ENCODE measurements at places on chromosomes 5 and 9. TPM values are rescaled to one million over a fixed set of nuclear protein-coding genes. Genes with fewer than 3 reads are reported as not detected.
A peak's percentile ranks its signal among the peaks of the same experiment; 100 is the strongest.

The PWWP2A gene
- 43.8 TPM for total RNA-seq

The CDKN2B-AS1 gene
- 152 TPM for total RNA-seq

The OLFM1 gene
- 3.7 TPM for total RNA-seq

The NMUR2 gene
- not detected for total RNA-seq

- DNase-seq, result peak; percentile 19
Observed at GRCh38 chr5:160638161-160638742, 213.8 kb downstream of the ATP10B start.

DNA sequence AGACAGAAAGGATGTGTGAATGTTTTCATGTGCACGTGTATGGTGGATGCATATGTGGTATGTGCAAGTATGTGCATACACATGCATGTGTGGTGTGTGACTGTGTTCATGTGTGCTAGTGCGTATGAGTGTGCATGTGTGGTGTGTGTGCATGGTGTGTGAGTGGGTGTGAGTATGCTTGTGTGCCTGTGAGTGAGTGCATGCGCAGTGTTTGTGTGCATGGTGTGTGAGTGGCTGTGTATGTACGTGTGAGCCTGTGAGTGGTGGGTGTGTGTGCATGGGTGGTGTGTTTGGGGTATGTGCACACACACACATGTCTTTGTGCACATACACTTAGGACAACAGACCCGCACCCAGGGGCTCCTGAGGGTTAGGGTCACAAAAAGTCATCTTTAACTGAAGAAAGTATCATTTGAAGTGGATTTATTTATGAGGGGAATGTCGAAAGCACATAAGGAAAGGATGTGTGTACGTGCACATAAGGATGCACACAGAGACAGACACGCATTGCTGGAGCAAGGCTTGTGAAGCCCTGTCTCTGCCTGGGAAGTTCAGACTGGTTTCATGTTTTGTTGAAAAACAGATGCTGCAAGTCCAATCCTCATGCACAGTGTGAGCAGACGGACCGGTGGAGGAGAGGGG lies 237.0 kb downstream of the SYK start:
- no peak for DNase-seq

DNA sequence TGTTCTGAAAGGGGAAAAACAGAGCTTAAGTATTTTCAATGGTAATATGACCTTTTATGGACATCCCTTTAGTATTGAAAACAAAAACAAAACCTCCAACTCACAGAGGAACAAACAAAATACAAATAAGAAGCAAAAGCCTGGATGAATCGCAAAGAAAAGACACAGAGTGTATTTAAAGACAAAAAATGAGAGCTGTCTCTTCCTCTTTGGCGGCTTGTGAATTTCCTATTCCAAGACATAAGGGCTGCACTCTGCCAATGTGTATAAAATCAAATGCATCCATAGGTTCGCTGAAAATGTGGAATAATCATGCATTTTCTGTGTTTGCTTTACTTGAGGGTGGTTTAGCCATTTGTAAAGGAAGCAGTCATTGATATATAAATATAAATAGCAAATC lies 739.3 kb upstream of the ZNF608 start:
- no peak for DNase-seq

DNA sequence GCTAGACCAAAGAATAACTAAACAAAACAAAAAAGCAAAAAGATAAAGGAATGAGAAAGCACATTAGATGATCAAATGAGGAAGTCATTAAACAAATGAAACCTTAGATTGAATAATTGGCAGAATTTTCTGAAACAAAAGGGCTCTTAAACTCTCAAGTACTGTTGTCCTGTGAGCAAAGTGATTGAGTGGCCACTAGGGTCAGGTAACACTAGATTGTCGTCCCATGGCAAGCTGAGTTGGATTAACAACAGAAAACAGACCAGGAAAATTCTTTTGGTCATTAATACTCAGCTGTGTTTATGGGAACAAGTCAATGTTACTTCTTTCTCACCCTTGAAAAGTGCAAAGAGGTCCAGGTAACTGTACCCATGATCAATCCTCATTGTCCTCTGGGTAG lies 81.6 kb upstream of the MRPS30 start:
- DNase-seq, result no peak

DNA sequence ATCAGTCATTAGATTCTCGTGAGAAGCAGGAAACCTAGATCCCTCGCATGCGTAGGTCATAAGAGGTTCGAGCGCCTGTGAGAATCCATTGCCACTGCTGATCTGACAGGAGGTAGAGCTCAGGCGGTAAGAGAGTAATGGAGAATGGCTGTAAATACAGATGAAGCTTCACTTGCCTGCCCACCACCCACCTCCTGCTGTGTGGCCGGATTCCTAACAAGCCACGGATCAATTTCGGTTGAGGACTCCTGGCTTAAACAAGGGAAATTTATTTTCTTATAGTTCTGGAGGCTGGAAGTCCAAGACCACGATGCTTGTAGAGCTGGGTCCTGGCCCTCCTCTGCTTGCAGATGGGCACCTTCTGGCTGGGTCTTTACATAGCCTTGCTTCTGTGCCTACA lies 200.4 kb downstream of the PCSK5 start:
- no peak for DNase-seq

GRCh38 chr5:565782-566440 lies 41.7 kb upstream of the SLC9A3 start:
- DNase-seq, result no peak

- DNase-seq, result no peak
Observed at GRCh38 chr9:136347472-136348256, 15.9 kb downstream of the DNLZ start.

DNA sequence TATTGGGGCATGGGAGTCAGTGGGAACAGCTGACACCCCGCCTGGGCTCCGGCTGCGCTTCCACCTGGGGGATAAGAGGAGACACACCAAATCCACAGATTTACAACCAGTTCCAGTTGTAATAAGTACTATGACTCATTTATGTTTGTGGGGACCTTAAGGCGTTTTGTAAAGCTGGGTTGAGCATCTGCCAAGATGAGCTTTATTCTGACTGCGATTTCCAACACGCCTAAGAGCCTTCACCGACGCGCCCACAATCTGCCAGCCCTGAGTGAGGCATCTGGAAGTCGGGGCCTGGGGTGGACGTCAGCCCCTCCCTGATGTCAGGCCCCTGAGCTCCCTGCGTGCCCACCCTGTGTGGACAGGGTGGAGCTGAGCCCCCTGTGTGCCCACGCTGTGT lies 14.3 kb upstream of the LHX3 start:
- no peak for DNase-seq

DNA sequence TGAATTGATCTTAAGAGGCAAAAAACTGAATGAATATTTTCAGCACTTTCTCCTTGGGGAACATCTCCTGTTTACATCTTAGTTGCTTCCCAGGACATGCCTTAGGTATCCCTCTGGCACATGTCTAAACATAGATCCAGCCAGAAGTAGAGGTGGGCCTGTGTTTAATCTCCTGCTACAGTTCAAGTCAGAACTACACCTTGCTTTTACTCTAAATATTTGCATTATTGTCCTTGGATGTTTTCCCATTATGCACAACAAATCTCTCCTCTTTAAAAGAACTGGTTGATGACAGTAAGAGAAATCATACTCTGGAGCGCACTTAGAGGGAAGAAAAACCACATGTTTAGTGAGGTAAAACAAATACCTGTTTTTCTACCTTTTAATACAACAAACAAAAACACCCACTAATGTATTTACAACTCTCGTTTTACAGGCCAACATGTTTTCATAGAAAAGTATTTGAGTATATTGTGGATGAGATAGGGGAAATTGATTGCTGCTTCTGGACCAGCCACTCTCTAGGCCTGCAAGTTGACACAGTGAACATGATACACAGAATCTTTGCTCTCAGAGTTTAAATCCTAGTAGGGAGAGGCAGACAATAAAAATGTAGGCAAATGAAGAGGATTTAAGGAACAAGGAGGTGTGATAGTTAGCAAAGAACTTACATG lies 32.3 kb downstream of the TNFAIP8 start:
- no peak for DNase-seq

- peak; percentile 61 for DNase-seq
Observed at GRCh38 chr9:114080773-114081440, 2.8 kb upstream of the AMBP start.

DNA sequence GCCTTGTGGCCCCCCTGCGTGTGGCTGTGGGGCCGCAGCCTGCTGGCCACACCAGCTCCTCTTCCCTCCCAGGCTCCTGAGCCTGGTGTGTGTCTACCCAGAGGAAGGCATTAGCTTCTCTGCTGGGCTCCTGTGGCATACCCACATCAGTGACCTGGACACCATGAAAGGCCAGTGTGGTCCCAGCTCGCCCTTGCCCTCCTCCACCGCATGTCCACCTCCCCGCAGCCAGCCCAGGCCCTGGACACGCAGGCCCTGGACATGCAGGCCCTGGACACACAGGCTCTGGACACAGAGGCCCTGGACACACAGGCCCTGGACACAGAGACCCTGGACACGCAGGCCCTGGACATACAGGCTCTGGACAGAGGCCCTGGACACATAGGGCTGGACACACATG lies 153.4 kb upstream of the PPP1R26 start:
- no peak for DNase-seq

Data from transverse colon (tissue), 4 donors.